ENCODE measurements at places on chromosomes 2 and 18.

GRCh38 chr2:77479895-77480294, 42.3 kb downstream of the LRRTM4 start:
- no peak for DNase-seq

DNA sequence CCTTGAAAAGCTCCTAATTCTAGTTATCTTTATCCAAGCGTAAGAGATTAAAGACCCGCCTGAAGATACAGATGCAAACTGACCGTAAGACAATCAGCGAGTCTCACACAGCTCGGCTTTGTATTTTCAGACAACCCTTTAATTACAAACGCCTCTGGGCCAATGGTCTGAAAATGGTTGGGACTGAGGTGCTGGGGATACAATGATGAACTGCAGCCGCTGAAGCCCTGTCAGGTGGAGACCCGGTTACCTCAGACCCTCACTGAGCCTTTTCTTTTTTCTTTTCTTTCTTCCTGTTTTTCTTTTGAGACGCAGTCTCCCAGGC, 715 bp upstream of the CFAP36 start:
- DNase-seq = no peak

GRCh38 chr18:58496937-58497336, 132.0 kb downstream of the ALPK2 start:
- peak; percentile 16 for DNase-seq

GRCh38 chr2:56892382-56892781, 708.6 kb downstream of the CCDC85A start:
- DNase-seq = no peak

DNA sequence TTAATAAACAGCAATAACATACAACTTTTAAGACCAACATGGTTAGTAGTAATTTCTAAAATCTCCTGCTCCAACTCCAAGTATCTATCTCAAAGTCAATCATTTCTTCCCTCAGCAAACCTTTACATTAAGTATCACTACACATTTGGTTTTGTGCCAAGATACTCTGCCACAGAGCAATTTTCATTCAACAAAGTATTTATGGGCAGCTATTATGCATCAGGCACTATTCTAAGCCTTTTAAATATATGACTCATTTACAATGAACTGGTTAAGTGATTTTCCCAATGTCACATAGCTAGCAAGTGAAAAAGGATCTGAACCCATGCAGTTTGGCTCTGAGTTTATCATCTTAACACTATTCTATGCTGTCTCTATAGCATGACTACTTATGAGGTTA, 264.3 kb downstream of the NOL4 start:
- no peak for DNase-seq

GRCh38 chr2:16707014-16707623, 41.5 kb upstream of the CYRIA start:
- no peak for DNase-seq

DNA sequence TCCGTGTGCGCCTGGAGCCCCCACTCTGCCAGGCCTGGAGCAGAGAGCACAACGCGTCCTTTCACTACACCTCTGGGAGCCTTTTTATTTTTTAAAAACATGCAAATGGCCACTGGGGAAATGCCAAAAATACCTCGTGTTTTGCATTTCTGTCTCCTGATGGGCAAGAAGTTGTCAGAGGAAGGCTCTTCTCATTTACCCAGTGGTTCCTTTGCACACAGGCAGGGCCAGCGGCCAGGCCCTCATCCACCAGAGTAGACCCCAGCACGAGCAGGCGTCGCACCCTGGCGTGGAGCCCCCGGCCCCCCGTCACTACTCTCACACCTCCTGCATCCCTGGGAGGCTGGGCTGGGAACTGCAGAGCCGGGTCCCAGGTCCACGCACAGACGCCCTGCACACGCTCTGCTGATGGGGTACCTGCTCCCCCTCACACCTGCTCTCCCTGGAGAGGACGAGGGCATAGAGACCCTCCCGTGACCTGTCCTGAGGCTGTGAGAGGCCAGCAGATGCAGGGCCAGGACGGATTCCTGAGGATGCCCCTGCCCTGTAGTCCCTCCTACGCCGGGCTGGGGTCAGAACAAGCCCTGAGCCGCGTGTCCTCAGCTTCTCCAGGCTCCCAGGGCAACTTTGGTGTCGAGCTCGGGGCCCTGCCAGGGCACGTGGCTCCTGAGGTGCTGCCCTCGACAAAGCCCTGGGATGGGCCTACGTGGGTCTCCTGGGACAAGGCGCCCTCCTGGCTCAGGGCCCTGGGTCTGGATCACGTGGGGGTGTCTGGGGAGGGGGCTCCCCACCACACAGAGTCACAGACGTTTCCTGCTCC, 65.0 kb downstream of the NFATC1 start:
- DNase-seq = no peak

DNA sequence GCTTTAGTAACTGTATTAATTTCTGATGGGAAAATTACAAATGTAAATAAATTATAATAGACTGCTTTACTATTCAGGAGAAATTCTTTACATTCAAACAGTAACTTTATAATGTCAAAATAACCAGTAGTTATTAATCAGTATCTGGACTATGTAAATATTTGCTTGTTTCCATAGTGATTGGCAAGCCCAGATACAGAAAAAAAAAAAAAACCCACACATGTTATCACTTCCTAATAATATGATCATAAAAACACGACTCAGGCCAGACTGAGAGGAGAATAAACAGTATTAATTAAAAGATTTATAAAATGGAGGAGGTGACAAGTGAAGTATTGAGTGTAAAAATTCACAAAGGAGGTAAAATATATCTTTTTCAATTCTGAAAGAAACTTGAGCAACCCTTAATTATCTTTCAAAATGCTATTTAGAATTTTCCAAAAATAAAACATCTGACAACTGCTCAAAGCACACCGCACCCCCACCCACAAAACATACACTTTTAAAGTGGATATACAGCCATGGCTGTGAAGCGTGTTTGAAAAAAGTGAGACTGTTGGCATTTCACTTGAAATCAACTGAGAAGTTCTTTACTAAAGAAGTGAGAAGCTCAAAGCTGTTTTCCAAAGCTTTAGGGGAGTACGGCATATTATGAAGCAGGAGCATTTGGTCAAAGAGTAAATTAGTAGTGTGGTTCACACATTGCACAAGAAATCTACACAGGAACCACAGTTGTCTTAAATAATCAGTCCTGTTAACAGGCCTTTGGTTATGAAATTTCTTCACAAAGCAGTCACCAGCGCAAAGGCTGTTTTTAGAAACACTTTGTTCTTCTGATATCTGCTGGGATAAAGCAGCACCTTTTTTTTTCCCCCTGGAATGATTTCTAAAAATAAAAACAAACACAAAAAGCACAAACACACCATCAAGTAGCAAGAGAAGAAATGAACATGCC, 475.8 kb downstream of the TXNL1 start:
- peak; percentile 38 for DNase-seq

DNA sequence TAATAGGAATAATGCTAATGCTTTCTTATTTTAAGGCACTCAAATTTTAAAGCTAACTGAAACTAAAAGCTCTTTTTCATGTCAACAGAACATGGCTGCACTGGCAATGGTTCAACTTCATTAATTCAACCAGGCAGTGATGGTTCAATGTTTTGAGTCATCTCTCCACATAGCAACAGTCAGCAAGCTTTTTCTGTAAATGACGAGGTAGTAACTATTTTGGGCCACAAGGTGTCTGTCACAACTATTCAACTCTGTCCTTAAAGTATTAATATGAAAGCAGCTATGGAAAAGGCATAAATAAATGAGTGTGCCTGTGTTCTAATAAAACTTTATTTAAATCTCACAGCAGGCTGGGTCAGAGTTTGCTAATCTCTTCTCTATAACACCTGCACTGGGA, 1425.6 kb upstream of the PIK3C3 start:
- peak; percentile 14 for DNase-seq

DNA sequence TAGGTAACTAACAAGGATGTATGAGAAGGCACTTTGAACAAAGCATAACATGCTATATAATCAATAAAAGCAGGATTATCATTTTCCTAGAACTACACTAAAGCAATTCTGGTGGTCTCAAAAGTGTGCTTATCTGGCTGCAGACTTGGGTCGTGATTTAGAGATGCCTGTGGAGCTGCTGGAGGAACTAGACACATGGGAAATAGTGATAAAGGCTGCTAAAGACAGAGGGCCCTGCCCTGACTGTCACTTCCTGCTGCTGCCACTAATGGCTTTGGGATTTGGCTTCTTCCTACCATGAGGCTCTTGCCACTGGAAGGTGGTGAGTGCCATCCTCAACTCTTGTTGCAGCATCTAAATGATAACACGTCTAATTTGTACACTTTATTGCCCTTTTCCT, 22.5 kb downstream of the TMEM178A start:
- no peak for DNase-seq

DNA sequence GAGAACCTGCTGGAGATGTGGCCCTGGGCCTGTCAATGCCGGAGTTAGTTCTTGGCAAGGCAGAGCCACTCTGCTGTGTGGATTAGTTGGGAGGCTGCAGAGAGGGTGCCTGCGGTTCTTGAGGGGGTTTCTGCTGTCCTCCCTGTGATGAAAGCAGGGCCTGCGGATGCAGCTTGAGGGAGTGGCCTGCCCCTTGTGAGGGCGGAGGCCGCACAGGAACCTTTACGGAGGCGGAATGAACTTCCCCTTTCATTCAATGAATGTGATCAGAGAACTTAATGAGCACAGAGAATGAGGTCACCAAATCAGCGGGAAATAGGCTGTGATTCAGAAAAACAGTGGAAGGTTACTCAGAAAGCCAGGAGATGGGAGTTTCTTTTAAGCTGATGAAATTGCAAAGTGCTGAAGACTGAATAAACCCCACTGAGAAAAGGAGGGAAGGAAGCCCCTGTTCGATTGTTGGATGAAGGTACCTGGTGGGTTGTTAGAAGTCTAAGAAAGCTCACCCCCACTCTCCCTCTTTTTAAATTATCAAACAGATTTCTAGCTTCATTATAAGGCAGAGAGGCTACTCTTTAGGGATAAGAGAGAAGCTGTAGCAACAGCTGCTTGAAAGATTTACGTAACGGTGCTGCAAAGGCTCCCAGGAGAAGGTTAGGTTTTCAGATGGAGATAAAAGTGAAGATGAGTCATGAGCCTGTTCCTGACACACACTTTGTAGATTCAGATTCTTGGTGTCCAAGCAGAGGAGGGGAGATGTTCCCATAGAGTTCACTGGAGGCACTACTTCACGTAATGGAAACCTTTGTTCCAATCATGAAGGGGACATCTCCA, 47.4 kb downstream of the VWA3B start:
- peak; percentile 80 for DNase-seq

- no peak for DNase-seq
These were observed 1.0 kb upstream of the REV1 start for GRCh38 chr2:99490623-99491461.

- peak; percentile 58 for DNase-seq
These were observed 67.7 kb downstream of the SEPTIN10 start for GRCh38 chr2:109545828-109546713.
